Aorta (tissue), 5 donors: ENCODE measurements at places on chromosomes 6 and 20. TPM values are rescaled to one million over a fixed set of nuclear protein-coding genes. Genes with fewer than 3 reads are reported as not detected.

The EYS gene
- total RNA-seq = not detected

The GPR6 gene
- not detected for total RNA-seq

The TRMT11 gene
- 34.3 TPM for total RNA-seq

DNA sequence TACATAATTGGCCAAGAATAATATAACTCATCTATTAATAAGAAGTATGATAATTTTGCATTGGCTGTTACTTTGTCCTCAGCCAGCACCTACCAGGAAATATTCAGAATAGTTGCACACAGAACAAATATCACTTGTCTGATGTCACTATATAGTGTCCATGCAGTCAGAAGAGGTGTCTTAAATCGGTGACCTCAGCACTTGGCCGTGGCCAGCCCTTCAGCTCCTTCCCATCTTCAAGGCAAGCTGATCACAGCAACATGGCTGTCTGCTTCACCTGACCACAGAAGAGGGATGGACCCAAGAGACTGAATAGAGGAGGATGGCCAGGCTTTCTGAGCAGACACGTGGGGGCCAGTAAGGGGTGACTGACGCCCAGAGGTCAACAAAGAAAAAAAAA lies 22.2 kb downstream of the PDE10A start:
- no peaks in the 10 kb centered on the region for H3K36me3 ChIP-seq
- no peak overlapping the region for H3K4me3 ChIP-seq
- H3K27me3 ChIP-seq = no peaks in the 10 kb centered on the region
- H3K27ac ChIP-seq = no peak overlapping the region
- no peaks in the 10 kb centered on the region for H3K4me1 ChIP-seq

DNA sequence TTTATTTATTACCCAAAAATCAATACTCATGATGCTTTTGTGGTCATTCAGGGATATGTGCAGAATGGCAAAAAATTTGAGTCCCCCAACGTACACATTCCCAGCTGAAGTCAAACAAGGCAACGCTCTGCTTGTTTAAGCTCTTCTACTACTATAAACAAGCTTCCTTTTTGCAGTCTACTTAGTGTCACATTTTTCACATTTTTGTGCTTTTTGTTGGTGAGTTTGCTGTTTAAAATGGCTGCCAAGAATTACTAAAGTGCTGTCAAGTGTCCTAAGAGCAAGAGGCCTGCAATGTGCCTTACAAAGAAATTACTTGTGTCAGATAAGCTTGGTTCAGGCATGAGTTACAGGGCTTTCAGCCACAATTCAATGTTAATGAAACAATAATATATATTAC lies 2.1 kb downstream of the WFDC8 start:
- no peak overlapping the region for H3K4me3 ChIP-seq
- DNase-seq = no peak
- no peak overlapping the region for H3K27ac ChIP-seq
- H3K27me3 ChIP-seq = no peaks in the 10 kb centered on the region
- no peaks in the 10 kb centered on the region for H3K36me3 ChIP-seq
- no peaks in the 10 kb centered on the region for H3K4me1 ChIP-seq

- H3K4me3 ChIP-seq = no peak overlapping the region
- peaks cover 14% of the 10 kb centered on the region for H3K36me3 ChIP-seq
- H3K27ac ChIP-seq = no peak overlapping the region
- no peaks in the 10 kb centered on the region for H3K4me1 ChIP-seq
- peak; percentile 88 for DNase-seq
These were observed 7.5 kb downstream of the SRXN1 start for GRCh38 chr20:645318-646106.

GRCh38 chr20:48709058-48709691 lies 118.6 kb downstream of the PREX1 start:
- no peaks in the 10 kb centered on the region for H3K36me3 ChIP-seq
- H3K4me3 ChIP-seq = no peak overlapping the region
- no peaks in the 10 kb centered on the region for H3K27me3 ChIP-seq
- H3K4me1 ChIP-seq = peaks cover 9% of the 10 kb centered on the region

GRCh38 chr6:110357664-110358552 lies at the start of gene METTL24:
Gene METTL24 (minus strand): TSS chr6:110358349. CDS start chr6:110358272, 77 bp downstream.
- no peaks in the 10 kb centered on the region for H3K36me3 ChIP-seq
- peak within 1 kb of the TSS; percentile 88 for H3K4me3 ChIP-seq
- peak; percentile 55 for DNase-seq
- H3K4me1 ChIP-seq = peaks cover 8% of the 10 kb centered on the region
- peak within 1 kb of the TSS; percentile 97 for H3K27ac ChIP-seq

DNA sequence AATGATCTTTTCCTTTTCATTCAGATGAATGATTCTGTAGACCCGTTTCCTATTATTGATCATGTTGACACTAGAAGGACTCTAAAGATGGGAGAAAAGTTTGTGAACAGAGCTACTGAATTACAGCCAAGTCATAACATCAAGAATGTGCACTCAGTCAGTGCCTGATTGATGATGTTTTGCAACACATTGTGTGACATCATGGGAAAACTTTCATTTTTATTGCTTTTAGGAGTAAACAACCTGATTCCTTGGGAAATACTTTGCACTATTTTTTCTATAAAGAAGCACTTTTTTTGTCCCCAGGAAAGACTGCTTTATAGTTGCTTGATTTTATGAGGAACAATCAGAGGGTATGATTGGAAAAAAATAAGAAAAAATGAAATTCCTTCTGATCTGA lies 383.8 kb upstream of the JAG1 start:
- no peaks in the 10 kb centered on the region for H3K36me3 ChIP-seq
- no peaks in the 10 kb centered on the region for H3K4me1 ChIP-seq
- DNase-seq = no peak
- no peak overlapping the region for H3K4me3 ChIP-seq
- H3K27me3 ChIP-seq = no peaks in the 10 kb centered on the region
- no peak overlapping the region for H3K27ac ChIP-seq

GRCh38 chr6:159899994-159900745 lies 9.4 kb downstream of the MAS1 start:
- no peak overlapping the region for H3K4me3 ChIP-seq
- no peaks in the 10 kb centered on the region for H3K4me1 ChIP-seq
- H3K36me3 ChIP-seq = no peaks in the 10 kb centered on the region
- no peaks in the 10 kb centered on the region for H3K27me3 ChIP-seq
